Umbilical cord (tissue), 2 donors: ENCODE measurements at places on chromosomes 11 and 22.
A peak's percentile ranks its signal among the peaks of the same experiment; 100 is the strongest.

GRCh38 chr11:88313441-88313840 is 24.1 kb downstream of the CTSC start:
- no peak for DNase-seq

DNA sequence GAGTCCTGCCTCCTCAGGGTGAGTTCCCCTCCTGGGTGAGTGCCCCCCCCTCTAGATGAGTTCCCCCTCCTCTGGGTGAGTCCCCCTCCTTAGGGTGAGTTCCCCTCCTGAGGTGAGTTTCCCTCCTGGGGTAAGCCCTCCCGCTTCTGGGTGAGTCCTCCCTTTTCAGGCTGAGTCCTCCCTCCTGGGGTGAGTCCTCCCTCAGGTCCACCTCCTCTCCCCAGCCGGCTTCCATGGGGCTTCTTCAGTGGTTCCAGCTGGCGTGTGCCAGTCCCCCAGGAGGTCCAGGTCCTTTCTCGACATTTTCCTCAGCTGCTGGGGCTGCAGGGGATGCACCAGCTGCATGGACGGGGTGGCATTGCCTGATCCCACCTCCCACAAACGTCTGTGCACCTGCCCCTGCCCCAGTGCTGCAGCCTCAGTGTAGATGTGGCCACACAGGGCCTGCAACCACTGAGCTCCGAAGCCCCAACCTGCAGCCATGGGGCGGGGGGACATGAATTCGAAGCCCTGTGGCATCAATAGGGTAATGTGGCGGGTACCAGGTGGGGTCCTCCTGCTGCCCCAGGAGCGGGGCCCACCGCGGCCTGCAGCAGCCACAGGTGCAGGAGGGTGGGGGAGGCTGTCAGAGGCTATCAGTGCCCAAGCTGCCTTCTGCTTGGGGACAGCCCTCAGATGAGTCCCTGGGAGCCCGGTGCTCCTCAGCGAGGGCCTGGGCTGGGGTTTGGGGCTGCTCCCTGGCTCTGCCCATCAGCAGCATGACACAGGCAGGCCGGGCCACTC is 101.3 kb upstream of the FGF3 start:
- DNase-seq, result no peak

DNA sequence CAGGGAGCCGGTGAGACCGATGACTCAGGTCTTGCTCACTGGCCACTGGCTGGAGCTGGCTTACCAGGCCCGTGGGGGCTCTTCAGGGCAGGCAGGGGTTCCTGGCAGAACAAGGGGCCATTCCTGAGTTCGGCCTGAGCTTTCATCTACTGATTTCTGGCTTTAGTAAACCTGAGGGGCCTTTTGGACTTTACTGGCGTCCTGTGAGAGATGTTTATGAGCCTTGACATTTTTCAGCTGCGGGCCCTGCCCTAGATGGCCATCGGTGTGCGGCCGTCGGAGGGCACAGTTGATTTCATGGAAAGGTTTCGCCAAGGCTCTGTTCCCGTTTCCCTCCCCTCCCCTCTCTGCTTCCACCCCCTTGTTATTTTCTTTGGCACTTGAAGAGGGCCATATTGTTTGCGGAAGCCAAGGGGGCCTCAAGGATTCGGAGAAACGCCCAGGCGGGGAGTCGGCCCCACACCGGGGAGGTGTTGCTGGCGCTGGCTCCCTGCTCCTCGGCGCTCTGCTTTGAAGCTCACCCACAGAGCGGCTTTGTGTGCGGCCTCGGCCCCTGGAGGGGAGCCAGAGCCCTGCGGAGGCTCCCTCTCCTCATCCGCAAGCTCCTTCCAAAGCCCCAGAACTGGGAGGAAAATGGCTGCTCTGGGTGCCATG is 17.7 kb downstream of the ELF5 start:
- DNase-seq, result no peak

GRCh38 chr11:66956689-66957290 is 1.4 kb downstream of the PC start:
- peak; percentile 23 for DNase-seq

GRCh38 chr11:111308140-111308539 is 9.8 kb downstream of the POU2AF3 start:
- DNase-seq, result no peak

- DNase-seq, result no peak
These were observed 2.4 kb downstream of the PAFAH1B2 start for GRCh38 chr11:117146521-117146920.

DNA sequence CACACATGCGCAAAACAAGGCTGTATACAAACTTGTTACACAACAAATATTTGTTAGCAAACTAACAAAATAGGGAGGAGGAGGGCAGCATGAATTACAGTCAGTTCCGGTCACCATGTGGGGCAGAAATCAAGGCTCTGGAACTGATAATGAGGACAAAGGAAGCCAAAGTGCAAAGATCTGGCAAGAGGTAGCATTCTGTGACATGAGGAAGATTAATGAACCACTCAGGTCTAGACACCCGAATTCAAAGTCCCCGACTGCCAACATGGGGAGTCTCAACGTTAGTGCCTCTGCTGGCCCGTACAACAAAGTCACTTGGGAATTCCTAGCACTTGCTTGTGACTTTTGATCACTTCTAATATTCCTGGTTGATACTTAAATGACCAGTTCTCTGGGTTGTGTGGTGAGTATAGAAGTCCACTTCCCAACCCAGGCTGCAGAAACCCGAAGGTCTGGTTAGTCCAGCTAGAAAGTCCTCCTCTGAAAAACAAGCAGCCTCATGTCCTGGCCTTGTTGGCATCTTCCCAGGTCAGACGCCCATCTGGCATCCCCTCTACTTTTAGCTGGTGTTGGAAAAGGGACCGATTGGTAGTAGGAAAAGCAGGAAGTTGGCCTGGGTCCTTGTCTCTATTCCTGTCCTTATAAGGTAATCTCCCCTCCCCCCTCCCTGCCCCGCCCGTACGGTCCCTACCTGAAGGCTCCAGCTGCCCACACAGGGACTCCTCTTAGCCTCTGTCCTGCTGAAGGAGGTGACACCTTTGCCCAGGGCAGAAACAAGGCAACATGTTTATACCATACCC is 1.6 kb downstream of the SUN2 start:
- DNase-seq, result peak; percentile 59

DNA sequence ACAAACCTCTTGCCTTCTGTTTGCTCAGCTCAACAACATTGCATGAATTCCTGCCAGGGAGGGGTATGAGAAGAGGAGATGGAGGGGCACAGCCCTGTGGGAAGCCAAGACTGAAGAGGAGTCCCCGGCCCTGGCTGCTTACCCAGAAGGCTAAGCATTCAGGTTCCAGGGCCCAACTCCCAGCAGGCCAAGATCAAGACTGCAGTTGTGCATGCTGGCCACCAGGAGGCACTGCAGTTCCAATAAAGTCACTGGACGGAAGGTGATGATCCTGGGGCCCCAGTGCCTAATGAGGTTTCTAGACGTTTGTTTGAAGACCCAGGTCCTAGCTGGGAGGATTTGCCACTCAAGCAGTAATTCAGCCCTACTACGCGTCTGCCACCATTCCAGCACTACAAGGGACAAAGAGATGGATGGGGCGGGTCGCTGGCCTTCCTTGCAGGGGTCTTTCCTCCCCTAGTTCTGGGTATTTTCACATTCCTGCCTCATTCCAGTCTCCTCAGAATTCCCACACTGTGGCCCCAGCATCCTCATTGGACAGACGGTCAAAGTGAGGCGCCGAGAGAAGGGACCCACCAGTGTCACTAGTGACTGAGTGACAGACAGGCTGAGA is 23.6 kb downstream of the ALX4 start:
- peak; percentile 29 for DNase-seq

- DNase-seq, result peak; percentile 93
These were observed 305.8 kb upstream of the NCAM1 start for GRCh38 chr11:112655371-112655770.

DNA sequence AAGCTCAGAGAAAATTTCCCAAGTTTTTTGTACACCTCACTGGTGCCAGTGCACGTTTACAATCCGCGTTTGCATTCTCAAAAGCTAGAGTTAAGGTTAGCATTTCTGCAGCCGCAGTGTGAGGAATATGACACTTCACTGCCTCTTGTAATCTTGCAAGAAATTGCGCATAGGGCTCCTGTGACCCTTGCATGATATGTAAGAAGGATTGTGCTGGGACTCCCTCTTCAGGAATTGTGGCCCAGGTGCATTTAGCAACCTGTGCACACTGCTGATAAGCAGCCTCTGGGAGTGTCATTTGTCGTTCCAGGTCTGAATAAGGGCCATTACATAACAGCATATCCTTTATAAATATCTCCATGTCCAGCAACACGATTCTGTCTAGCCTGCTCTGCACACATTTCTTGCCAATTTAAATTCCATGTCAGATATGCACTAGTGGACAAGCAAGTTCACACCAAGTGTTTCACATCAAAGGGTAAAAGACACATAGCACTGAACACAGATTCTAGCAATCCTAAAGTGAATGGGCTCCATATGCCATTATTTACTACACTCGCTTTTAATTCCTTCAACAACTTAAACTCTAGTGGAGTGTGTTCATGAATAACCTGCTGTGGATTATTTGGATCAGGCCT is 69.2 kb upstream of the INCENP start:
- no peak for DNase-seq

GRCh38 chr22:44660051-44660830 is 41.8 kb upstream of the PRR5 start:
- no peak for DNase-seq

GRCh38 chr11:117456027-117456720 is 128.5 kb downstream of the CEP164 start:
- DNase-seq, result no peak

GRCh38 chr22:29385748-29386147 is 2.6 kb downstream of the AP1B1 start:
- DNase-seq, result peak; percentile 54

GRCh38 chr11:120532832-120533196 is 21.3 kb downstream of the GRIK4 start:
- no peak for DNase-seq

GRCh38 chr11:118641397-118642019 is 34.1 kb downstream of the PHLDB1 start:
- DNase-seq, result no peak

DNA sequence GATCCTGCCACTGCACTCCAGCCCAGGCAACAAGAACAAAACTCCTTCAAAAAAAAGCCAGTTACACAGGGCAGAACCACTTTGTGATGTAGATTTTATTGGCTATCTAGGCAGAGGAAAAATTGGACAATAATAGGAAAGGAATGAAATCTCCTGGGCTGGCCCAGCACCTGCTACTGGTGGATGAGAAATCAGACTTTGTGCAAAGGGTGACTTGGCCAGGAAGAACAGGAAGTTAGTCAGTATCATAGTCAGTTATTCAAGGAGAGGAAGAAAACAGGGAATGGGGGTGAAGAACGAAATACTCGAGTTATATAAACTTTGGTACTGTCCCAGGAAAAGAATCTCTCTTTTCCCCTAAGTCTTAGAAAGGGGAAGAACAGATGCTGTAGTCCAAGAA is 11.0 kb upstream of the SPTBN2 start:
- DNase-seq, result no peak

DNA sequence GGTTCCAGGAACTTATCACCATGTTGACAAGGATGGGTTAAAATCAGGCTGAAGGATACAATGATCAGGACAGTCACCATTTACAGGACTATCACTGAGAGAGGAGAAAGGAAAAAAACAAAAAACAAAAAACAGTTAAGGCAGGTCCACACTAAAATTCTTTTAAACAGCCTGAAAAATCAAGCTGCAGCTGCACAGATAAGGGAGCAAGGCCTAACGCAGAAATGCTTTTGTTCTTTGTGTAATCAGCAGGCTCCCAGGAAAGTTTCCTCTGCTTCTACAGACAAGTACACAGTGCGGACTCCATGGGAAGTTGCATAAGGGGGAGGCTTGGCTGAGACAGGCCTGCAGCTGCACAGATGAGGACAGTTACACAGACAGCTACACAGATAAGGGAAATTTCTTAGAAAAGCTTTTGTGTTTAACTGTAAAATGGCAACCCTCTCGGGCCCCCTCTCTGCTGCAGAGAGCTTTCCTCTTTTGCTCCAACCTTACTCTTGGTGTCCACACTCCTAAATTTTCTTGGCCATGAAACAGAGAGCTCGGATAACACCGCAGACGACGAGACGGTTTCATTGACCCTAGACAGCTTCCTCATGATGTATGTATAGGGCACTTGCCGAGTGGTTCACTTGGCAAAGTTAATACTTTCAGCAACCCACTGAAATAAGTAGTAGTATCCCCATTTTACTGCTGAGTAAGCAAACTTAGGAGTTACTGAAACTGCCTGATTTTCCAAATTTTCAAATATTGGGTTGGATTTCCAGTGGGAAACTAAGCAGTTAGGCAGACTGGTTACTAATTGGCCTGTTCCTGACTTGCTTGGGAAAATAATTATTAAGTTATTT is 45.5 kb downstream of the PIWIL3 start:
- peak; percentile 92 for DNase-seq

GRCh38 chr22:37781434-37782059 is 26.2 kb upstream of the GCAT start:
- no peak for DNase-seq

GRCh38 chr11:123505546-123506299 is 75.7 kb downstream of the GRAMD1B start:
- no peak for DNase-seq
